ENCODE measurements at places on chromosomes 11 and 22.

GRCh38 chr11:64969209-64969608 is 2.7 kb downstream of the MAJIN start:
- DNase-seq: no peak

- no peak for DNase-seq
These were observed 12.1 kb upstream of the KCTD17 start for GRCh38 chr22:37039466-37039865.

GRCh38 chr11:65868076-65868667 is 4.4 kb downstream of the EFEMP2 start:
- no peak for DNase-seq

DNA sequence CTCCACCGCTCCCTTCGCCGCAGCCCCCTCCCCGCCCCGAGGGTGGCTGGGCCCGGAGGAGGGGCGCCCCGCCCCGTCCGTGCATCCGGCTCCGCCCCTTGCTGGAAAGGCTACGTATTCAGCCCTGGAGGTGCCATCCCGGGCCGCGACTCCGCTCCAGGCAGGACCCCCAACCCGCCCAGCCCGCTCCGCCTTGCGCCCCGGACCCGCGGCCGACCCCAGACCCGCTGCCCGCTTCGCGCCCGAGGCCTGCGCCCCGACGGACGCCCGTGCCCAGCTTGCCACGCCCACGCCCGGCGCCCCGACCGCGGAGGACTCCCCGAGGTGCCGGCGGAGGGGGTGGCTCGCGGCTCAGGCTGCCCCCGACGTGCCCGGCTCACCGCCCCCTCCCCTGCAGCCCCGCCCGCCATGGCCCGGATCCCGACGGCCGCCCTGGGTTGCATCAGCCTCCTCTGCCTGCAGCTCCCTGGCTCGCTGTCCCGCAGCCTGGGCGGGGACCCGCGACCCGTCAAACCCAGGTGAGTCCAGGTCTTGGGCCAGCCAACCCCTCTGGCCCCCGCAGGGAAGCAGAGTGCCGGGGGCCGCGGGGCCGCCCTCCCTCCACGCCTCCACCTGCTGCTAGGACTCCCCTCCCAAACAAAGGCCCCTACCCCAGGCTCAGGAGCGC is at the start of gene ADM2:
TSS of gene ADM2 (plus strand) at position 104 of the 667 bp plus-strand sequence. CDS start at position 409, 305 bp downstream.
- DNase-seq: no peak

GRCh38 chr11:111945198-111945597 is 8.1 kb downstream of the DIXDC1 start:
- no peak for DNase-seq

DNA sequence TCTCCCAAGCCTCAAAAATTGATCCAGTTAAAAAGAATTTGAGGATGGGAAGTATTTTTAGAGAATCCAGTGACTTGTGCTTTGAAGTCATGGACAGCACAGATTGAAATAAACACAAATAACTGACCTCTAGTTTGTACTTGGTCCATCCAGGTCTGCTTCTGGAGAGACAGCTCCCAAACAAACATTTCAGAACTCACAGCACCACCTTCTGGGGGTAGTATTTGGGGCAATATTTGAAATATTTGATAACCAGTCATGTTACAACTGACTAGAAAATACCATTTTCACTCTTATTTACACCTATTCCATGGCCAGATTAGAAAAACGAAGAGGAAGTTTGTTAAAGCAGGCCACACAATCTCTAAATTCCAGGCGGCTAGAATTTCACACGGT is 56.2 kb downstream of the CTSC start:
- peak; percentile 9 for DNase-seq

GRCh38 chr11:71498091-71498490 is 29.0 kb upstream of the KRTAP5-7 start:
- DNase-seq: no peak

- no peak for DNase-seq
These were observed 100.3 kb upstream of the PRR5 start for GRCh38 chr22:44601725-44602124.

- DNase-seq: no peak
These were observed 206.5 kb downstream of the CTTN start for GRCh38 chr11:70604630-70605467.

DNA sequence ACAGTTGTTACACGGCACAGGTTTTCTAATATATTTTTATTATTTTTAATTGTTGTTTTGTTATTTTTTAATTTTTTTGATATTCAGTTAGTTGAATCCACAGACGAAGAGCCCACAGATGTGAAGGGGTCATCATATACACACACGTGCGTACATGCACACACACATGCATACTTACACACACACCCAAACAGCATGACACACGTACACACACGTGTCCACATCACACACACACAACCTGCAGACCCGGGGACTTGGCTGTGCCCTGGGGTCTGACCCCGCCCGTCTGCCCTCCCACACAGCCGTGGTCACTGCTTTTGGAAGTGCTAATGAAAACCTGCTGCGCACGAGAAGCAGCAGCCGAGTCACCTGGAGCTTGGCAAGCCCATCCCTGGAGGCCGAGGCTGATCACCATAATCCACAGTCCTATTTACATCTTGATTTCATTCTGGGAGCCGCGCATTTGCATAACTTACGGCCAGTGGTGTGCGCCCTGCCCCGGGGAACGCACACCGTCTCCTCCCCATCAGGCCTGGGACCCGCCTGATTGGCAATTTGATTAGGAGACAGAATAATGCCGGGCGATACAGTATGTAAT is 110.3 kb downstream of the BRD1 start:
- DNase-seq: no peak

- no peak for DNase-seq
These were observed 207.6 kb downstream of the MIAT start for GRCh38 chr22:26865021-26865420.

GRCh38 chr11:36376888-36377758 is 81.0 kb downstream of the PRR5L start:
- peak; percentile 49 for DNase-seq

- DNase-seq: no peak
These were observed 7.9 kb upstream of the RBMXL2 start for GRCh38 chr11:7080900-7081299.

GRCh38 chr22:31530823-31531195 is 34.5 kb downstream of the SFI1 start:
- no peak for DNase-seq

DNA sequence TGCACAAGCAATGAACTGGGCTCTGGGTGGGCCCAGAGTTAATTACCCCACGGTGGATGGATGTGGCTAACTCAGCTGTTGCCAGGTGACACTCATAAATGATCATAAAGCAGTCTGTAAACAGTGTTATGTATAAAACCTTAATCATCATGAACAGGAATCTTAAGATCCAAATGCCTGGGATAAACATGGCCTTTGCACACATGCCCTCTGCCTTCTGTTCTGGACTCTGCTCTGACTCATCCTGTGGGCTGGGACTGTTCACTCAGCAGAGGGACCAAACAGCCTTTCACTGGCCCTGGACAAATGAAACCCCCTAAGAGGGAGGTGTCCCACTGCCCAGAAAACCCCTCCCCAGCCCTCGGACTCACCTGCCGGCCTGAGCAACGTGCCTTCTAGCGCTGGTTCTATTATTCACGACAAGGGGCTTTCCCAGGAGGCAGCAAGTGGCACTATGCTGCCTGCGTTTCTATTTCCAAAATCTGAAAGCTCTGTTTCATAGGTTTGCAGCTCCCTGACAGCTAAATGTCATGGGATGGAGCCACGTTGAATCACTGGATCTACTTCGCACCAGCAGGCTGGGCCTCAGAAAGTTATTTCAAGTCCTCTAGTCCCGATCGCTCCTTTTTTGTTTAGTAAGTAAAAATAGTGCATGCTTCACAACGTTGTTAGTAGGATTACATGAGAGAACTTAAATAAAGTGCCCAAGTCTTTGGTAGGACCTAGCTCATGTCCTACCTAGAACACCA is 53.0 kb downstream of the LARGE1 start:
- DNase-seq: no peak

GRCh38 chr22:41302021-41302767 is 869 bp downstream of the ZC3H7B start:
- DNase-seq: no peak

DNA sequence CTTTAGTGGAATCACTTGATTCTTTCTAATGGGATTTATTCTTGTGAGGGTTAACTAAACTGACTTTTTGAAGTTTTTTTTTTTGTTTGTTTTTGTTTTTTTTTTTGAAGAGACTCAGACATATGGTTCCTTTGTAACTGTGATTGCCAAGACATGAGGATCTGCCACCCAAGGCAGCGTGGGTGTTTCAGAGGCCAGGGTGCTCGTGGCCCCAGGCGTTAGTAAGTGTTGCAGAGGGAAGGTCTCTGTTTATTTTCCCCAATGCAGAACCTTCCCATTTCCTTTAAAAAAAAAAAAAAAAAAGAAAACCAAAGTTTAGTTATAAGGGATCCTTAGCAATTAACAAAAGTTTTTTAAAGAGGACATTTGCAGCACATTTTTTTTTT is 94.8 kb downstream of the CTTN start:
- no peak for DNase-seq

GRCh38 chr11:95306801-95307200 is 75.8 kb upstream of the SESN3 start:
- DNase-seq: peak; percentile 65

DNA sequence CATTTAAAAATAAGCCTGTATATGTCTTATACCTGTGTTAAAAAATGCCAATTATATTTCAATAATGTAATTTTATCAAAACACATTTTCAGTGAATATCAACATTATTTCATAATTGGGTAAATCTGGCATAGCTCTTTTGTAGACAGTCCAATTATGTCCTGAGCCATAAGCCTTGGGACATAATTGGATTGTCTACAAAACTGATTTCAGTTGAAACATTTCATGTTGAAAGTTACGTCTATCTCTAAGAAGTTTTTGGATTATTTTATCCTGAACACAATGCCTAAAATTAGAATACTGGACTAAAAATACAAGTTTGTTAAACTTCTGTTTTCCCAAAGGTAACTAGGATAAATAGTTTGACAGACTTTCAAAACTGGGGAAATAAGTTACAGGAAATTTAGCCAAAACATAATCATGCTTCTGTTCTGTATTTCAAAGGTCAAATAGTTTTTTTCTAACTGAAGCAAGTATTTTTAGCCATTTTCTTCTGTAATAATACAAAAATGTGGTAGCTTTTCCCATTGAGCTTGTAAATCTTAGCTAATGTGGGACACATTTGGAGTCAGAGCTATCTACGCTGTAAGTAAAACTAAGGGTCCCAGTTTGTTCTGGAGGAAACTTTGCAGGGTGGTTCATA is 100.7 kb upstream of the BIRC3 start:
- no peak for DNase-seq

DNA sequence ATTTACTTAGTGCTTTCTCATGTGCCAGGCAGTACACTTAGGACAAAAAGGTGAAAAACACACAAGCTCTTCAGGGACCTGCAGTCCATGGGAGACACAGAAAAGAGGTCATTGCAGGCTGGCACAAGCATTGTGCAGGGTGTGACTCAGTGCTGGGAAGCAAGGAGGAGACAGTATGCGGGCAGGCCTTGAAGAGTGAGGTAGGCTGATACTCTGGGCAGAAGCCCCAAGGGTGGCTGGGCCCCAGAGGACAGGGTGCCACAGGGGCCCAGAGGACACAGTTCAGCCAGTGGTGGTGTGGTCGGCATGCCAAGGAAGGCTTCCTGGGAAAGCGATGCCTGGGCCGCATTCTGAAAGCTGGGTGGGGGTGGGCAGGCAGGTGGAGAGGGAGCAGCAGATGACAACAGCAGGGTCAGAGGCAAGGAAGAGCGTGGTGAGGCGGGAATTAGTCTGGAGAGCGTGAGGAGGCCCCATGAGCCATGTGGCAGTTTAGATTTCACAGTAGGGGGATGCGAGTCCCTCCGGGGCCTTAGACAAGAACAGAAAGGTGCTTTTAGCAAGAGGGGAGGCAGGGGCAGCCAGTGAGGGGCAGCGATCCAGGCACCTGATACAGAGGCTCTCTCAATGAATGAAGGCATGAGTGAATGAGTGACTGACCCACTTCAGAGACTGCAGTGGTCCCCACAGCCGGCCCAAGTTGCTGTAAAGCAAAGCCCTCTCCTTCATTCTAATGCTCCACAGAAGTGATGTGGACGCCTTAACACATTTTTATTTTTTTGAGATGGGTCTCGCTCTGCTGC is 6.8 kb downstream of the C11orf24 start:
- DNase-seq: no peak

DNA sequence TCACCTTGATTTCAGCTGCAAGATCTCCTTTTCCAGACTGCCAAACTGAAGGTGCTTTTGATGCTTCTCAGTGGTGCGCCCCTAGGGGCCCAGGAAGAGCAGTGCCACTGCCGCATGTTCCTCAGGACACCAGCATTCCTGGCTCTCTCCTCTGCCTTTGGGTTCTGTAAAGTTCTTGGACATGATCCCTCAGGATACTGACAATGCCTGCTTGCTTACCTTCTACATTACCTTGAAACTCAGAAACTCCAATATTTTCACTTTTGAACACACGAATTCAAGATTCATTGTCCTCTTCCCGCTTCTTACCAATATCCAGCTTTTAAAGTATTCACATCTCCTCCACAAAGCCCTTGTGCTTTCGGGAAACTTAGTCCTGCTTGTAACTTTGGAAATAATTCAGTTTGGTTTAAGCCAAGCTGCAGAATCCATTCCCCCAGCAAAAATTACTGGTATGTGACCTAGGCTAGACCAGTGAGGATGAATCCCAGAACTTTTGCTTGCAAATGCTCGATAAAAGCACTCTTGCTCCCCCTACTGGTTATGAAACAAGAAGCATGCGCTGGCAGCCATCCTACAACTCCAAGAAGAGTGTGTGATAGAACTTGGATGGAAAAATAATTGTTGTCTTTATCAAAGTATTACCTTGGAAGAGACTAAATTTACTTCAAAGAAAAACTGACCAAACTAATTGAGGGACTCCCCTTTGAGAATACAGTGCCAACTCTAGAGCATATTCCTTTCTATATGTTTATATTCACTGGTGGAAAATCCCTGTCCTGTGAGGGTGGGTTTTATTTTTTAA is 16.5 kb upstream of the OR5B21 start:
- peak; percentile 89 for DNase-seq

DNA sequence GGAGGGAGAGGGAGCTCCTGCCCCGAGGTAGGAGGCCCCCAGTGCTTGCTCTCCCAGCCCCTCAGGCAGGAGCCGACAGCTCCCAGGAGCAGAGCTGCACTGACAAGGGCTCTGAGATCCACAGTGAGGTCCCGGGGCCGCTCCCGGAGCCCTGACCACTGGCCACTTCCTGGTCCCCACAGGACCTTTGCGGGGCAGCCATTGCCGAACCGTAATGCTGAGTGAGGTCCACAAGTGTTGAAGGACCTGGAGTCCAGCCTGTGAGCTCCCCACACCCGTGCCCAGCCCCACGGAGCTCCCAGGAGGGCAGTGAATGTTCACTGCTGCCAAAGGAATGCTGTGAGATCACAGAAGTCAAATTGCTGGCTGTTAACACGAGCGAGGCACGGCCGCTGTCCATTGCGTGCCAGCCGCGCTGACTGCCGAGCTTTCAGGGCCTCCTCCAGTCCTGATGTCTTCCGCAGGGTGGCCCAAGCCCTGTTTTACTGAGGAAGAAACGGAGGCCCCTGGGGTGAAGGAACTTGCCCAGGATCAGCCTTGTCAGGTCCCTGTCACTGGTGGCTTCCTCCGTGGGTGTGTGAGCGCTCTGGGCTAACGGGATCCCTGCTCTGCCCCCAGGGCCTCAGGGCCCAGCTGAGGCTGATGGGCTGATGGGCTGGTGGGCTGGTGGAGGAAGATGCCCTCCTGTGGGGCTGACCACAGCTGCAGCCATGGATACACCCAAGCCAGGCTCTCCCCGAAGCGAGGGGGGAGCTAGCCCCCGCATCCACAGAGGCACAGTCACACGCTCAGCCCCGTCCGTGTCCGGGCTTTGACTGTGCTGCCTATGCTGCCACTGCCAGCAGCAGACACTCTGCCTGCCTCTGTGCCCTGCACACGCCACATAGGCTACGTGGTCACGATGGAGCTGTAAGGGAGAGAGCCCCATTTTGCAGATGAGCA is 70.8 kb downstream of the WNT7B start:
- no peak for DNase-seq

GRCh38 chr11:108063410-108063809 is 54.7 kb downstream of the CUL5 start:
- no peak for DNase-seq
